8988T (cell line): ENCODE measurements at places on chromosomes 7 and 10.

DNA sequence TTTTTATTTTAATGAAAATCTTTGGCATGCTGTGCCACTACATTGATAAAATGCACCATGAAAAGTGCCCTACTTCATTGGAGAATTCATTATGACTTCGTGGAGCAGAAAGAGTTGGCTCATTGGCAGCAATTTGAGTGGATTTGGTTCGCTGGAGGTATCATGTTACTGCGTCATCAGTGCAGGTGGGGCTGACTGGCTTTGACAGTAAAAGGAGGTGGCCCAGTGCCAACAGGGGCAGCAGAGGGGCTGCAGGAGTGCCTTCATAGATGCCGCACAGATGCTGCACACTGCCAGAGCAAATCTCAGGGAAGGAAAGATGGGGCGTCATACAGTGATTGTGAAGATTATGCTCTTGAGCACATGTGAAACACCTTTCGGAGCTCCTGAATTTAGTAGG lies 22.2 kb downstream of the FZD1 start:
- DNase-seq: no peak

DNA sequence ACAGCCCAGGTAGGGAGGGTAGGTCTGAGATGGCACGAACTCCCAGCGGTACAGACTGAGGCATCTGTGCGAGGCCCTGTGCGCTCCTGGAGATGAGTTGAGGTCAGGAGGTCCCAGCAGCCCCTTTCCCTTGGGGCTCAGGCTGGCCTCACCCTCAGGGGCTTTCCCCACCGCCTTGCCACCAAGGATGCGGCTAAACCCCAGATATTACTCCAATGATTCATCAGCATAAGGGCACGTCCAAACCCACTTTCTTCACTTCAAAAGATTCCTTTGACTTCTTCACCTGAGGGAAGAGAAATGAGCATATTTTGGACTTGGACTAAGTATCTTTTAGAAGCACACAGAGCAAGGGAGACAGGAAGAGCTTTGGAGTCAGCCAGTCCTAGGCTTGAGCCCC lies 20.3 kb downstream of the UROS start:
- DNase-seq: no peak

GRCh38 chr10:133109711-133110110 lies 22.0 kb downstream of the ADGRA1 start:
- no peak for DNase-seq

GRCh38 chr10:20454331-20454730 lies 442.8 kb downstream of the NEBL start:
- DNase-seq: no peak
